ENCODE measurements at places on chromosomes 6 and 20.

DNA sequence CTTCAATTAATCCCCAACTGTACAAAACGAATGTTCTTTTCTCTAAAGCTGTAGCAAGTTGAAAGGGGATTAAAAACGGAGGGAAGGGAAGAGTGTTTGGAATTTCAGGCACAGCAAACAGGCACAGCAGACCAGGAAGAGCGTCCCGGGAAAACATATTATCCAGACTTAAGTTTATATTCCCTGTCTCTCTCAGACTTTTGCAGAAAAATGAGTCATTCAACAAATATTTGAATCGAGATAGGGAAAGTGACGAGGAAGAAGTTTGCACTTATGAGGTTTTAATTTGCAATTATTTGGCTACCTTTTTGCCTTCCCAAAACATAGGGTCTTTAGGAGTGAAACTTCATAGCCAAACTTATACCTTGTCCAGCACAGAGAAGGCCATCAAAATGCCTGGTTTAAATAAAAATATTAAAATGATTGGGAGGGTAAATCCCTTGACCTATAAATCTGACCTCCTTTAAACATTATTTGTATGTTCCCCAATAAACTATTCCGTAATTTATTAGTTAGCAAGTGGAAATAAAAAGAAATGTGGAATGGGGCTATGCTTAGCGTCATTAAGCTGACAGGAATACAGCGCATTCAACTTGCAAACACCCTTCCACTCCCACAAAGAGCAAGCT is 16.0 kb downstream of the HFE start:
- DNase-seq = no peak

GRCh38 chr6:69871107-69871506 is 4.8 kb downstream of the COL19A1 start:
- no peak for DNase-seq

GRCh38 chr20:45311589-45312211 is 3.6 kb upstream of the MATN4 start:
- DNase-seq = peak; percentile 47

- no peak for DNase-seq
Measured at GRCh38 chr20:25274481-25274880, 26.6 kb downstream of the PYGB start.

DNA sequence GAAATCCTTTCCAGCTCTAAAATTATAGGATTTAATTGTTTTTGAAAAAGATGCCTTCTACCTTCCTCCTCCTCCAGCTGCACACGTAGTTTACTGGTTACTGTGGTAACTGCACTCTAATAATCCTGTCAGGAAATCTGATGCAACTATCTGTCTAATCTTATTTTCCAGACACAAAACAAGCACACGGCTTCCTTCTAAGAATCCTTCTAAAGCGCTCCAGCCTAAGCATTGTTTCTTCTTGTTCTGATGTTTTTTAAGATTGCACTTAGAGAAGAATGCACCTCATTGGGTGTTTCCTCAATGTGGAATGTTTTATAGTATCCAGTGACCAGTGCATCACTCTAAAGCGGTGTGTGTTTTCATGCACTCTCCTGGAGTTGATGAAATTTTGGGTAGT is 63.6 kb downstream of the CARMIL1 start:
- no peak for DNase-seq

- no peak for DNase-seq
Measured at GRCh38 chr20:22771706-22772105, 187.3 kb upstream of the FOXA2 start.

DNA sequence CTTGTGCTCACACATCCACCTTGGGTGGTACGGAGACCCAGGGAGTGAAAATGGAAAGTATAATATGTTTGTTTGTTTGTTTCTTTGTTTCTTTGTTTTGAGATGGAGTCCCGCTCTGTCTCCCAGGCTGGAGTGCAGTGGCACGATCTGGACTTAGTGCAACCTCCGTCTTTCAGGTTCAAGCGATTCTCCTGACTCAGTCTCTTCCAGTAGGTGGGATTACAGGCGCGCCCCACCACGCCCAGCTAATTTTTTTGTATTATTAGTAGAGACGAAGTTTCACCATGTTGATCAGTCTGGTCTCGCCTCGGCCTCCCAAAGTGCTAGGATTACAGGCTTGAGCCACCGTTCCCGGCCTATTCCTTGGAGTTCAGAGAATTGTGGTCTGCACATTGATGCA is 115.4 kb downstream of the TRIM27 start:
- no peak for DNase-seq

- no peak for DNase-seq
Measured at GRCh38 chr6:48041894-48042293, 69.1 kb downstream of the PTCHD4 start.

DNA sequence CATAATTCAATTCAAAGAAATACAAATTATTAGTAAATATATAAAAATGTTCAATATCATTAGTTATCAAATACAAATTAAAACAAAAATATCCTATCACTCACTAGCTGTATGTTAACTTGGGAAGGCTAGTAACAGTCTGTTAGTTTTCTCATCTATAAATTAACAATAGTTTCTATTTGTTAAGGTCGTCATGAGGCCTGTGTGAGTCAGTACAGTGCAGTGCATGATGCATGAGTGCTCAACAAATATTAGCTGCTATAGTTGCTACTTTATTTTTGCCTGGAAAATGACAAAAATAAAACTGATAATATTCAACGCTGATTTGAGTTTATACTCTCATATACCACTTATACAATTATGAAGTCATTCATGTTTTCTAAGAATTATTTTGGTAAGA is 401.6 kb upstream of the RUNX2 start:
- DNase-seq = no peak
